ENCODE measurements at places on chromosomes 12 and 14.

DNA sequence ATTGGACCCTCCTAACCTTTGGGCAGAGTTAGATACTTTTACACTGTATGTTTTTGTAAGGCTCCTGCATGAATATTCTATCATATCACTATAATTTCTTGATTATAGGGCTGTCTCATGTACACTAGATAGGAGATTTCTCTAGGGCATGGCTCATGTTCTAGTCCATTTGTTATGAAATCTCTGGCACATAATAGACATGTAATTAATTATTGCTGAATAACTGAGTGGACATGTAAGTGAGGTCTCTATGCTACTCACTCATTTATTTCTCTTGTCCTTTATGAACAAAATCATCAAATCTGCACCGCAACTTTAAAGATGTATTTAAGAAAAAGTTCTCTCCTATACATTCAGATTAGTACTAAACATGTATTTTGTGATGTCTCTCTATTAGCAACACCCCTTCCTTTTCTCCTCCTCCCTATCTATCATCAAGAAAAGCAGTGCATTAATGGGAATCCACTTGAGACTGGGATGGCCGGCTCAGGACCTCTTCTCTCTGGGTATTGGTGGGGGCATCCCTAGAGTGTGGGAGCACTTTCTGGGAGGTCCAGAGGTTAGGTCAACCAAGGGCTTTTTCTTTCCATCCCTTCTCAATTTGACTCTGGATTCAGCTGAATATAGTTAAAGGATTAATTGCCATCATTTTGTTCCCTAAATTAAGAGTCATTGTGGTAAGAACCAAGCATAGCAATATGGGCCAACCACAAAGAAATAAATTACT is 168.0 kb upstream of the HMGA2 start:
- DNase-seq: no peak

DNA sequence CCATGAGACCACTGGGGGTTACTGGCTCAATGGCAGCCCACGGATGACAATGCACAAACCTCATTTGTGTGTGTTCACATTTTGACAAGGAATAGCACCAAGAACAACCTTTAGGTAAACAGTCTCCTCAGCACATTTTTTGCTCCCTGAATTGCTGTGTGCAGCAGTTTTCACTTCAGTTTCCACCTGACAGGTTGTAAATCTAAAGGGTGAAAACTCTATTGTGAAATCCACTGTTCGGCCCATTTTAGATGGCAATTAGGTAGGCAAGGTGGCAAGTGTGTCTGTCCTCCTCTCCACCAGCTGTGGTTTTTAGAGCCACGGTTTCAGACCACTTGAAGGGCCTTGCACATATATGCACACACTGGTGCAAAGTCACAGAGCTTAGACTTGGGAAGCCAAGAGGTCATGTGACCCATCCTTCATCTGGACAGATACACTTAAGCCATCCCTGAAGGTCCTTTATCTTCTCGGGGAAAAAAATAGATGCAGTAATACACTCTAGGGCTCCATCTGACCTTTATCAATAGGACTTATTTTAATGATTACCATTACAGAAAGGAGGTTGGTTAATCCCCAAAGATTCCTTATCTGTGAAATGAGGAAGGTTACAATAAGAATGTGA is 23.2 kb downstream of the HAL start:
- no peak for DNase-seq

DNA sequence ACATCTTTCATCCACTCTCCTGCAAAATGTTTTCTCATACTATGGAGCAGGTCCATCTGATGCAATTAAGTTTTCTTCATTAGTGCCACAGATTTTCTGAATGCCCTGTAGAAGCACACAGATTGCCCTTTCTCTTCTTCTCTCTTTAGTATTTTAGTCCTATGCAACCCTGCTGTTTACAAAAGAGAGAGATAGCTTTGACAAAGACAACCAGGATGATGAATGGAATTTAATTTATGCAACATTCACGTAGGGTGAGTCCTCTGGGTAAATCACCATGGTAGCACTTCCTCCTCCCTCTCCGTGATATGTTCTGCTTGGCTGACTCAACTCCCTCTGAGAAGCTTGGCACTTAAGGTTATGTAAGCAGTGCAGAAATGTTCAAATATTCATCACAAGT is 400.9 kb upstream of the PDE3A start:
- DNase-seq: peak; percentile 84

- no peak for DNase-seq
Measured at GRCh38 chr12:98456041-98456440, 59.3 kb upstream of the TMPO start.

- DNase-seq: no peak
Measured at GRCh38 chr14:78863143-78863542, 693.0 kb downstream of the NRXN3 start.

DNA sequence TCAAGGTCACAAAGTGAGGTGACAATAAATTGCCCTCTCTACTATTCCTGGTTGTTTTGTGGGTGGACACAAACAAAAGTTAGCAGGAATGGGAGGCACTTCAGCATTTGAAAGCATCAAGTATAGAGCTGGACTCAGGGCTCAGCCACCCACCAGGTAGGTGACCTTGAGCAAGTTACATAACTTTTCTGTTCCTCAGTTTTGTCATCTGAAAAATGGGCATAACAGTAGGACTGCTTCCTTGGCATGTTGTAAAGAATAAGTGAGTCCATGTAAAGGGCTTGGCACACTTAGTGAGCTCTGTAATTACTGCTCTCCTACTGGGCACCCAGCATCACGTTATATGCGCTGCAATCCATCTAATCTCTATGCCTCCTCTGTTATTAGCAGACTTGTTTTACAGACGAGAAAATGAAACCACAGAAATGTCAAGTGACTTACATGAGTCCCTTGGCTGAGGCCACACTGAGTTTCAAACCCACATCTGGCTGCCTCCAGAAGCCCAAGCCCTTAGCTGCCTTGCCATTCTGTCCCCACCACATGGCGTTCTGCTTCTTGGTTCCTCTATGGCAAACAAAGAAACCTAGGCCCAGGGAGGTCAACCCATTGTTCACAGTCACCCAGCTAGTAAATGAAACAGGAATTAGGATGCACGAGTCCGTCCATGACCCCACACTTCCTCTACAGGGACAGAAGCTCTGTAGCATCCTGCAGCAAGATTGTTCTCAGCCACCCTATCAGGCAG is 63.2 kb upstream of the SLC24A4 start:
- DNase-seq: no peak

DNA sequence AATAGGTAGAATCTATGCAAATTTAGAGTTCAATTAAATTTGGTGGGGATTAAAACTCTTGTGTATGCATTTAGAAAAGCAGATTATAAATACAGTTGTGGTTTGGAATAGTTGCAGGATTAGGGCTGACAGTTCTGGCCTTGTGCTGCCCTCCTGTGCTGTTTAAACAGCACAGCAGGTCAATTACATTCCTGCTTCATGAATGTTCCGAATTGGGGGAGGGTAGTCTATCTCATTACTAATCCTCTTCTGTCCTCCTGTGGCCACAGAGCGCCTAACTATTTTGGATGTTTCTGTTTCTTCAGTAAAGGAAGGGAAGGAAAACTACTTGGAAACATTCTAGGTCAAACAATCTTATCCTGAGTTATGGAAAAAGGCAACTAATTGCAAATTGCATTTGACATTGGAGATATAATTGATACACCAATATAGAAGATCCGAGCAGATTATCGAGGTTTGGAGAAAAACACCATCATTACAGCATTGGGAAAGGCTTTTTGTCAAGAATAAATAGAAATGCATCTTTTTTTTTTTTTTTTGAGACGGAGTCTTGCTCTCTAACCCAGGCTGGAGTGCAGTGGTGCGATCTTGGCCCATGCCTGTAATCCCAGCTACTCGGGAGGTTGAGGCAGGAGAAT is 8.7 kb upstream of the GPR19 start:
- peak; percentile 84 for DNase-seq

DNA sequence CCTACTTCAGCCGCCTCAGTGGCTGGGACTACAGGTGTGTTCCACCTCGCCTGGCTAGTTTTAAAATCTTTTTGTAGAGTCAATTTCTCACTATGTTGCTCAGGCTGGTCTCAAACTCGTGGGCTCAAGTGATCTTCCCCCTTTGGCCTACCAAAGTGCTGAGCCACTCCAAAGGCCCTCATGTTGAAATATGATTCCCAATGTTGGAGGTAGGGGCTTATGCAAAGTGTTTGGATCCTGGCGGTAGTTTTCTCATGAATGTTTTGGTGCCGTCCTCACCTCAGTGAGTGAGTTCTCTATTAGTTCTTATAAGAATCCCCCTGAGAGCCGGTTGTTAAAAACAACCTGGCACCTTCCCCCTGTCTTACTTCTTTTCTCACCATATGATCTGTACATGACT is 784.6 kb downstream of the TMTC2 start:
- DNase-seq: no peak

DNA sequence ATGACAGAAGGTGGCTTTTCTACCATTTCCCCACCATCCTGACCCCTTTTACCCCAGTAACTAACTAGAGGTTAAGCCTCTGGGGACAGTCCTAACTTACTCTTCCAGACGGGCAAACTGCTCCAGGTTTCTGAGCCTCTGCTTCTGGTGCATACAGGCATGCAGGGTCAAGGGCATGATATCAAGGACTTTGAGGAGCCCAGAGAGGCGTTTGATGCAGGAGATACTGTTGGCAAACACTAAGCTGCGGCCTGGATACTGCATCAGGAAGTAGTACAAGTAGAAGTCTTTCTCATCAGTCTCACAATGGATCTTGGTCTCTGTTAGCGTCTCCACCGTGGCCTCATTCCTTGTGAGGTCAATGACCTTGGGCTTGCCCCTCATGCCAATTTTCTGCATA is 21.0 kb downstream of the DDX24 start:
- DNase-seq: no peak

- DNase-seq: no peak
Measured at GRCh38 chr12:109036975-109037374, 15.4 kb upstream of the USP30 start.

DNA sequence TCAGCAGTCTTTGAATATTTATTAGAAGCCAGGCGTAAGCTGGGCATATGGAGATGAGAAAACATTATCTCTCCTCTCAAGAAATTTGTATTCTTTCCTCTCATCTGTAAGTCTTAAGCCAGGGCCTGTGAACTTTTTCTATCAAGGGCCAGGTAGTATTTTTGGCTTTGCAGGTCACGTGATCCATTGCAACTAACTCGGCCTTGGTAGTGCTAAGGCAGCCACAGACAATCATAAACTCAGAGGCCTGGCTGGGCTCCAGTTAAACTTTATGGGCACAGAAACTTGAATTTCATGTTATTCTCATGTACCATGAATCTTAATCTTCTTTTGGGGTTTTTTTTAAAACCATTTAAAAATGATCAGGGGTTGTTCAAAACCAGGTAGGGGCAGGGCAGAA is 117.4 kb upstream of the PELI2 start:
- no peak for DNase-seq

DNA sequence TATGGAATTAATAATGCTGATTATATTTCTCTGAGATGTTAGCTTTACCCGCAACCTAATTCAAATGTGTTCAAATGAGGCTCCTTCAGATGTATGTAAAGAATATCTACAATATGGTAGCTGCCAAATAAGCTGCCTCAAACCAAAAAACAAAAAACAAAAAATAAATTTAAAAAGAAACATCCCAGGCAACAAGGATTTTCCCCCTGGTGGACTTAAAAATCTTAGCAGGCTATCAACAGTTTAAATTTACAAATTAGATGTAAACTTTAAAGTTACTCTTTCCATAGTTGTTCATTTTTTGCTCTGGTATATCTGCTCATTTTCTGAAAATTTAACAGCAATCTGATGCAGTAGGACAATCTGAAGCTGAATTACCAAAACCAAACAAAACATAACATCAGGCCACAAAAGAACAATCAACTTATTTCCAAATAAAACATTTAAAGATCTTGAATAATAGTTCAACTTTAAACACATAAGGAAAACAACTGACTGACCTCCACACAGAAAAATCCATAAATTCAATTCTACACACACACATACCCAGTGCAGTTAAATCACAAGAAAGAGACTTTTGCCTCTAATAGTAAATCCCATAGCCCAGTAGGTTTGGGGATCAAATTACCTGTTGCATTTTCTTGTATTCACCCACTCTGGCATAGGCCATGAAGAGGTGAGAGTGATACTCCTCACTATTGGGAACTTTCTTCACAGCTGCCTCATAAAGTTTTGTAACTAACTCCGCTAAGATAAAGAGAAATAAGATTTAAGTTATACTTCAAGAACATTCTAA is 21.3 kb downstream of the NAA25 start:
- DNase-seq: no peak

- DNase-seq: no peak
Measured at GRCh38 chr14:56945291-56945690, 135.0 kb upstream of the OTX2 start.

- DNase-seq: no peak
Measured at GRCh38 chr12:49872781-49873181, 29.9 kb upstream of the BCDIN3D start.

DNA sequence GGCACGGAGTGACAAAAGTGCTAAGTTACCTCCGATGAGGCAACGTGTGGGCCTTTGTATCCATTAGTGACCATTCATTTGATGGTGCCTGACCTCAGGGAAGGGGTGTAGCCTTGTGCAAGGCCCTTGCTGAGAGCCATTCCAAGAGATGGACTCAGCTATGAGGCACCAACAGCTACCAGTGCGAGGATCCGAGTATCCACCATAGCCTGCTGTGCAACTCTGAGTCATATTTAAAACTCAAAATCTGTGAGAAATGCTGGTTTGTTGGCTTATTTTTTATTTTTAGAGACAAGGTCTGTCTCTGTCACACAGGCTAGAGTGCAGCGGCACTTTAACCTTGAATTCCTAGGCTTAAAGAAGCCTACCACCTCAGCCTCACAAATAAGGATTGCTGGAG is 25.1 kb upstream of the WNK1 start:
- peak; percentile 33 for DNase-seq

DNA sequence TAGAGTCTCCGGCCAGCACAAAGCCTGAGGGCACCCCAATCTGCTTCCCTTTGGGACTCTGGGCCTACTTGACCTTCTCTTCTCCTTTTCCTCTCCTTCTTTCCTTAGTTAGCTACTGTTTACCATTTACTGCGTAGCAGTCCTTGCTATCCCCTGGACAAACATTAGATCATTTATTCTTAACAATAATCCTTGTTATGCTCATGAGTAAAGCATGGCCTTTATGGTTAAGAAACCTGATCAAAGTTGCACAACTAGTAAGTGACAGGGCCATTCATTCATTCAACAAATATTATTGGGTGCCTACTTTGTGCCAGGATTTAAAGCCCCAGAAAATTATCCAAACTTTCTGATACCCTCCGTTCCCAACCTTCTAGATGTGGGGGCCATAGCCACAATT is 3.2 kb upstream of the HDAC7 start:
- no peak for DNase-seq

DNA sequence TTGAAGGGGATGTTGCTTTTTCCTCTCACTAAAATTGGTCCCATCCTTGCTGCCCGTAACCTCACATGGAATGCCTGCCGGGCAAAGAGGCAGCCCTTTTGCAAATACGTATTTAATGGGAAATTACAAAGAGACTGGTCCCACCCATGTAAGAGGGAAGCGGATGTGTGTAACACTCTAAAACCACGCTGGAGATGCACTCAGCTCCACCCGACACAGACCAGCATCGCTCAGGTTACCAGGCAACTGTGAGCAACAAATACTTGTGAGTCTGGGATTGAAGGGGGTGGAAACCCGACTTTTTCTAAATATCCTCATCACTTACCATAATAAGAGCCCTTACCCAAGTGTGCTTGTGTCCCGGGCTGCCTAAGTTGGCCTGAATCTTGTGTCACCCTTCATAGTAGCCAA is 47.7 kb downstream of the ELK3 start:
- DNase-seq: no peak

GRCh38 chr12:93960521-93960920 is 187.9 kb upstream of the PLXNC1 start:
- DNase-seq: no peak

Data from smooth muscle cell of the brain vasculature (primary cell).